ENCODE measurements at places on chromosomes 1 and 21.

GRCh38 chr1:243433737-243434370, 178.0 kb downstream of the SDCCAG8 start:
- DNase-seq: no peak

- no peak for DNase-seq
These were observed 117.3 kb downstream of the RHOU start for GRCh38 chr1:228852511-228853088.

- DNase-seq: no peak
These were observed 19.5 kb downstream of the INKA2 start for GRCh38 chr1:111719674-111720132.

DNA sequence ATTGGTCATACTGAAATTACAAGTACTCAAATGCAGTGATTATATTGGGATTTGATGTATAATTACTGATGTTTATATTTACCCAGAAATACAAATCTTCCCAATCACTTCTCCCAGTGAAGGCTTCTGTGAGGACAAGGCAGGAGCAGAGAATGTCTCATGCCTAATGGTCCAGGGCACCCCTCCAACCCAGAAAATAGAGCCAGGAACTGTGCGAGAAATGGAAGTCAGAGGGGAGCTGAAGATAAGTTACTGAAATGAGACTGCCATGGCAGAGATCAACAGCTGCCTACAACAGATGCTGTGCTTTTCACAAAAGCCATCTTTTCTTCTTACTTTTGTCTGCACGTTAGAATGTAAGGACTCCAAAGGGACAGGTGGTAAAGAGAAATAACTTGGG, 171.2 kb downstream of the TTLL7 start:
- no peak for DNase-seq

DNA sequence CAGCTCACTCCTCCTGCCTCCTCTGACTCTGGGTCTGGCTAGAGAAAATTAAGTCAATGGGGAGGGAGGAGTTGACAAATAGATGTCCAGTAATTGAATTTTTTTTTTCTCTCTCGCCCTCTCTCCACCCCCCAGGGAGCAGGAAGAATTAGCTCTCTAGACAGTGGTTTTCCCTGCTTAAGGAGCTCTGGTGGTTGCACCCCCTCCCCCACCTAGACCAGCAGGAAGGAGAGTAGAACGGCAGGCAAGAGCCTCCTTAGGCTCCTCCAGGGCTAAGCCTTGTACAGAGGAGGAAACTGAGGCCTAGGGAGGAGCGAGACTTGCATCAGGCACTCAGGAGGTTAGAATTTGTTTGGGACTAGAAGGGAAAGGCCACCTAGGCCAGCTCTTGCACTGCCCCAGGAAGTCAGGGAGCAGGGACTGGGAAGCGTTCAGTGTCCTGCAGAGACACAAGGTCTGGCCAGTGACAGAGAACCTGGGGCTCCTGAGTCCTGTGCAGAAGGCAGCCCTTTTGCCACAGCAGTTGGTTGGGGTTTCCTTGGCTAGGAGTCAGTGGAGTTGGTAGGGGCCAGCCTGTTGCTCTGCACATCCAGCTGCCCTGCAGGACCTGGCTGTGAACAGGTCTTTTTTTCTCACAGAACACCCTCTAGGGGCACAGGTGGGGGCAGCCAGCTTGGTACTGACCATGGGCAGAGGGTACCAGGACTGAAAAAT, 49.5 kb upstream of the ACOT11 start:
- no peak for DNase-seq

DNA sequence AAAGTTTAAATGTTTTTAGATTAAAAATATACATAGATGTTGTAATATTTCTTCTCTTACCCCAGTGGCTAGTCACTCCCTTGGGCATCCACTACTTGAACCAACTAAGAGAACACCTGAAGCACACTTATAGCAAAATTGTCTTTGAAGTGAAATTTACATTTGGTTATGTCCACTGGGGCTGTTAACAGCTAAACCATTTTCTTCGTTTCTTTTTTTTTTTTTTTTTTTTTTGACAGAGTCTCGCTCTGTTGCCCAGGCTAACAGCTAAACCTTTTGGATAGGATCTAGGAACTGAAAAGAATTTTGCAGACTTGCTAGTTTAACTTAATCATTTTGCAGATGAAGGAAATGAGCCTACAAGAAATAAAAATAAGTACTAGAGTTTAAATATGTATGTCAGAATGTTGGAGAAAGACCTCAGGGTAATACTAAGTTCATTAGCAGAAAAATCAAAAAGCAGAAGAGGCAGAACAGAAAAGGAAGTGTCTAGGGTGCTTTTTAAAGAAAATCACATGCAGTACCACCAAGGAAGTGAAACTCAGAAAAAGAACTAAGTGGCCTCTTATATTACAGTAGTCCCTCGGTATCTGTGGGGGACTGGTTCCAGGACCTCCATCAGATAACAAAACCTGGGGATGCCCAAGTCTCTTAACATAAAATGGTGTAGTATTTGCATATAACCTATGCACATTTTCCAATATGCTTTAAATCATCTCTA, 11.8 kb downstream of the DRAM2 start:
- DNase-seq: peak; percentile 77

- DNase-seq: no peak
These were observed 210.8 kb upstream of the C1orf174 start for GRCh38 chr1:4110888-4111287.

- DNase-seq: no peak
These were observed 23.0 kb upstream of the PIGC start for GRCh38 chr1:172466795-172467407.

DNA sequence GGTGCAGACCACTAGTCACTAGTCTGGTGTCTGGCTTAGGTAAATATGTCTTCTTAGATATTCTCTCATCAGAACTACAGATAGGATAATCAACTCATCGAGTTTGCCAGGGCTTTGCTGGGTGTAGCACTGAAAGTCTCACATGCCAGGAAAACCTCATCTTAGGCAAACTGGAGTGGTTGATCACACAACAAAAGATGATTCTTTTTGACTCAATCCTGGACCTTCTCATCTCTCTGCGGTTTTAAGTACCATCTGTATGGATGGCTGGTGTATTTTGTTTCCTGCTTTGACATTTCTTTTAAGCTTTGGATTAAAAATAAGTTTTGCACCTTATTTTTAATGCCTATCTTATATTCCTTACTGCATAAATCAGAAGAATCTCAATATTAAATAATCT, 11.3 kb downstream of the GBP2 start:
- no peak for DNase-seq

- DNase-seq: no peak
These were observed 57.2 kb upstream of the CNIH3 start for GRCh38 chr1:224558904-224559303.

- DNase-seq: peak; percentile 19
These were observed 7.4 kb downstream of the WDR77 start for GRCh38 chr1:111441573-111442192.

DNA sequence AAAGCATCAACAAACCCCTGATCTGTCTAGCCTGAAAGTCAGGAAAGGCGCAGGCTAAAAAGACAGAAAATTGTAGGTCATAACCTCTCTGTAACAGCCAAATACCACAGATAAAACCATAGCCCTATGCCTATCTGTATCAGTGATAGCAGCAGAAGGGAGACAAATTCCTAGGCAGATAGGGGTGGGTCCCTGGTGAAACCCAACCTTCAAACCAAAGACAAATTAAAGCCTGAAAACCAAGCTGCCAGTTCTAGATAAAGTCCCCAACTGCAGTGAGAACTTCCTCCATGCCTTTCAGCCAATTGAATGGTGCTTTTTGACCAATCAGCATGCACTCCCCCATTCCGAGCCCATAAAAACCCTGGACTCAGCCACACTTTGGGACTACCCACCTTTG, 115.3 kb downstream of the NTPCR start:
- no peak for DNase-seq
